ENCODE measurements at places on chromosomes 16 and 17. TPM values are rescaled to one million over a fixed set of nuclear protein-coding genes. Genes with fewer than 3 reads are reported as not detected.
A peak's percentile ranks its signal among the peaks of the same experiment; 100 is the strongest.

DNA sequence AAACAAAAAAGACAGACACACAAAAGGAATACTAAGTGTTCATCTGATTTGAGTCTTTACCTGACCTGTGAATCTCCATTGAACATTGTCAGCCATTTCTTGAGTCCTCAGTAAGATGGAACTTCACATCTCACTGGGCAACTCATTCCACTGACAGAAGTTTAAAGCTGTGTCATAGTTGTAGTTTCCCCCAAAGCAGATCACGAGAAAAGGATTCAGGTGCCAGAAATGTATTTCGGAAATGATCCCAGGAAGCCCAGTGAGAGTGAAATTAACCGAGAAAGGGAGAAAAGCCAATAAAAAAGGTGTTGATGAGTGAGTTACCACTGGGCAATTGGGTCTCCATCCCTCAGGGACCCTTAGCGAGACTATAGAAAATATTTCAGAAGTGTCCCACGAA is 6.5 kb downstream of the CHD9 start:
- H3K4me1 ChIP-seq, result peaks cover 24% of the 10 kb centered on the region
- H3K36me3 ChIP-seq, result no peaks in the 10 kb centered on the region
- peaks cover 1% of the 10 kb centered on the region for H3K27me3 ChIP-seq
- DNase-seq, result no peak
- H3K27ac ChIP-seq, result peak overlapping the region; percentile 38

DNA sequence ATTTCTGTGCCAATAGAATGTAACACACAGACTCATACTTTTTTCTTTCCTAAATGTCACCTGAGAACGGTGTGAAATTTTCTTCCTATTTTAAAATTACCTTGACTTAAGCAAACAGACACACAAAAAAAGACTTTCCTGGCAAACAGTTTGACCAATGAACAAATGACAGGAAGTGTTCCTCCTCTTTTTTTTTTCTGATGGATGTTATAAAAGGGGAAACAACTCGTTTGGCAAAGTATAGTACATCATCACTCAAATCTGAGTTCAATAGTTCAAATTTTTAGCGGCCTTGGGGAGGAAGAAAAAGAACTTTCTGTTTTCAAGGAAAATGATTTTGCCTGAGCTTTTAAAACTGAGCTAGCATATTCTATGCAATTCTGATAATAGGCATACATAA is 19.8 kb downstream of the HS3ST3A1 start:
- H3K4me1 ChIP-seq, result no peaks in the 10 kb centered on the region
- no peaks in the 10 kb centered on the region for H3K27me3 ChIP-seq
- H3K4me3 ChIP-seq, result no peak overlapping the region
- DNase-seq, result no peak
- H3K36me3 ChIP-seq, result no peaks in the 10 kb centered on the region
- no peak overlapping the region for H3K27ac ChIP-seq

KRT16 gene
- total RNA-seq, result not detected

- DNase-seq, result no peak
- peaks cover 2% of the 10 kb centered on the region for H3K27me3 ChIP-seq
- H3K36me3 ChIP-seq, result no peaks in the 10 kb centered on the region
- no peak overlapping the region for H3K4me3 ChIP-seq
These were observed 37.9 kb downstream of the SOX8 start for GRCh38 chr16:1019231-1020090.

- peaks cover 16% of the 10 kb centered on the region for H3K4me1 ChIP-seq
- no peaks in the 10 kb centered on the region for H3K36me3 ChIP-seq
- no peak overlapping the region for H3K4me3 ChIP-seq
- peaks cover 2% of the 10 kb centered on the region for H3K27me3 ChIP-seq
These were observed 192.1 kb upstream of the KIF2B start for GRCh38 chr17:53630638-53631037.

DNA sequence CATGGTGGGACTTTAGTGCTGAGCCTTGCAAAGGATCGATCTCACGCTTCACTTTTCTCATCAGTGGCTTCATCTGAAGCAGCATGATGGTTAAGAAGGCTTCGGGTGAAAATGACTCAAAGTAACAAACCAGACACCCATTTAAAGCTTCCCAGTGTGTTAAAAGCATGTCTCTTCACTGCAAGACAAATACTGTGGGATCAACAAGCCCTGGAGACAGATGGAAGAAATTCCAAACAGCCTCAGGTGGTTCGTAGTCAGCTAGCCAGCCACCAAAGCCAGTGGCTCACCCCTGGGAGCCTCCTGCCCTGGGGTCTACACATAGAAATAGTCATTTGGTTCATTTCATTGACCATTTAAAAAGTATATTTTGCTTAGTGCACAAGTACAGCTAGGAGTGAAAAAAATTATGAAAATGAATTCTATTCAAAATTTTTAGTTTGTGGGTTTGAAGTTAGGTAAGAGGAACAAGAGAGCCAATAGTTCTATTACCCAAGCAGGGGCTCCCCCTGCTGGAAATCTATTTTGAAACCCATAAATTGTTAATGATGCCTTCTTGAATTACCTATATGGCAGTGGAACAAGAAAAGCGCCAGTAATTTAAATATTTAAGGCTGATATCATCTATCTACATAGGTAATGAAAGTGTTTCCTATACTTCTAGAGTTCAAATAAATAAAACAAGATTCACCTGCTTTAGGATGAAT is 51.6 kb downstream of the PMP22 start:
- peak; percentile 40 for DNase-seq
- no peaks in the 10 kb centered on the region for H3K36me3 ChIP-seq
- H3K4me1 ChIP-seq, result no peaks in the 10 kb centered on the region
- H3K27ac ChIP-seq, result no peak overlapping the region
- no peak overlapping the region for H3K4me3 ChIP-seq

- H3K4me3 ChIP-seq, result no peak overlapping the region
- no peaks in the 10 kb centered on the region for H3K4me1 ChIP-seq
- peaks cover 3% of the 10 kb centered on the region for H3K36me3 ChIP-seq
- no peak for DNase-seq
These were observed 47.1 kb downstream of the VMP1 start for GRCh38 chr17:59754552-59754951.

DNA sequence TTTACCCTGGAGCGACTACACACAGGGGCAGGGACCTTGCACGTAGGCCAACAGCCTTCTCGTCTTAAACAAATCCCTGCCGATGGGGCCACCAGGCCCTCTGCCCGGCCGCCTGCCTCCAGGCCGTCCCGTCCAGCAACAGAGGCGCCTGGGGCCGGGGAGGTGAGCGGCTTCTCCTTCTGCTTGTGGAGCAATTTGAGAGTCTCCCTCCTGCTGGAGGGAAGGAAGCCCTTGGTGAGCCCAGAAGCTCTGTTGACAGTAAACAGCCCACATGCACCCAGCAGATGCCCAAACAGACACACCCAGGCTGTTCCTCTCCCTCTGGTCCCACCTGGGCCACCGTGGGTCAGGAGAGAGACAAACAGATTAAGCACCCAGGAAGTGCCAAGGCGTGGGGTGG is 8.1 kb downstream of the SLC43A2 start:
- DNase-seq, result no peak
- H3K4me3 ChIP-seq, result no peak overlapping the region
- H3K27me3 ChIP-seq, result peaks cover 11% of the 10 kb centered on the region
- peaks cover 7% of the 10 kb centered on the region for H3K36me3 ChIP-seq

MT2A gene
- 2.4 TPM for total RNA-seq

DNA sequence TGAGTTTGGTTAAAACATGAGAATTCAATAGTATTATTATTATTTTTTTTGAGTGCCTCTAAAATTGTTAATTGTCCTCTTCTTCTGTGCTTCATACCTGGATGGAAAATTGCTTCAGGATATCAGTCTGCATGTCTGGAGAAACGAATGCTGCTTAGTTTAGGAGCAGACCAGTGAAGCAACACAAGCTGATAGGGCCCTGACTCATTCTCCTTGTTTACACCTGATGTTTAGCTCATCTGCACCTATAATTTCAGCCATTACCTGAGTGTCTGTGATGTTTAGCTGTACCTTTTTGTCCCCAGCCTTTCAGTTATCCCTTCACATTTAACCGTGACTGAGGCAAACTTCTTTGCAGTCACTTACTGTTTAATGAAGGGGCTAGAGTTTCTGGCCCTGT is 14.8 kb downstream of the SNTB2 start:
- H3K4me3 ChIP-seq, result no peak overlapping the region
- peaks cover 4% of the 10 kb centered on the region for H3K27me3 ChIP-seq
- no peaks in the 10 kb centered on the region for H3K36me3 ChIP-seq
- DNase-seq, result no peak
- peak overlapping the region; percentile 9 for H3K27ac ChIP-seq

DNA sequence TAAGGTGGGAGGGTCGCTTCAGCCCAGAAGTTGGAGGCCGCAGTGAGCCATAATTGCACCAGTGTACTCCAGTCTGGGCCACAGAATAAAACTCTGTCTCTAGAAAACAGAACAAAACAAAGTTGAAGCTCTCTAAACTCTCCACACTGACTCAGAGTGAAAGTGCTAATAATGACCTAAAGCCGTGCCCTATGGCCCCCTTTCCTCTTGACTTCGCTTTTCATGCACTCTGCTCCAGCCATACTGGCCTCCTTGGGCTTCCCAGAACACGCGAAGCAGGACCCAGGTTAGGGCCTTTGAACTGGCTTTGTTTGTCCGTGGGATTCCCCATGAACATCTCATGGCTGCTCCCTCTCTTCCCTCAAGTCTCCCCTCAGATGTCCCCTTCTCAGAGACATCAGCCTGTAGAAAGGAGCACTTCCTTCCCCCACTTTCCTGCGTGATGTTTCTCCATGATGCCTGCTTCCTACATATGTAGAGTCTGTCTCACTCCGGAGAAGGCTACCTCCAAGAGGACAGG is 18.6 kb upstream of the SPN start:
- DNase-seq, result no peak
- peaks cover 2% of the 10 kb centered on the region for H3K27me3 ChIP-seq
- no peaks in the 10 kb centered on the region for H3K4me1 ChIP-seq
- no peak overlapping the region for H3K27ac ChIP-seq

WSCD1 gene
- 43.9 TPM for total RNA-seq

DNA sequence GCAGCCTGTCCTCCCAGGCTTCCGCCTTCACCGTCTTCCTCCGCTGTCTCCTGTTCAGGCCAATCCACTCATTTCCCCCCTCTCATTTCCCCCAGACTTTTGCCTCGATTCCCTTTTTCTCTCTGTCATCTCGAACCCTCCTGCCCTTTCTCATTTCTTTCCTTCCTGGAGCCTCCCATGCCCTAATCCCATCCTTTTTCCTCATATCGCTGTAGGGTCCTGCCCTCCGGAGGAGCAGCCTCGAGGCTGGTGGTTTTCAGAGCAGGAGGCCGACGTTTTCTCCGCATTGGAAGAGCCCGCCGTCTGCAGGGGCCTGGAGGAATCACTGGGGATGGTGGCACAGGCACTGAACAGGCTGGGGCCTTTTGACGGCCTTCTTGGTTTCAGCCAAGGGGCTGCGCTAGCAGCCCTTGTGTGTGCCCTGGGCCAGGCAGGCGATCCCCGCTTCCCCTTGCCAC is 597 bp downstream of the OVCA2 start:
- peaks cover 22% of the 10 kb centered on the region for H3K36me3 ChIP-seq
- DNase-seq, result peak; percentile 40
- H3K27me3 ChIP-seq, result peaks cover 11% of the 10 kb centered on the region

KRT13 gene
- not detected for total RNA-seq

- no peaks in the 10 kb centered on the region for H3K36me3 ChIP-seq
- no peak overlapping the region for H3K4me3 ChIP-seq
- H3K27me3 ChIP-seq, result peaks cover 5% of the 10 kb centered on the region
These were observed 193.8 kb downstream of the SNX29 start for GRCh38 chr16:12170103-12171040.

ADPRM gene
- total RNA-seq, result 5.2 TPM

OGFOD1 gene
- total RNA-seq, result 24.8 TPM

- H3K36me3 ChIP-seq, result peaks cover 8% of the 10 kb centered on the region
- peak overlapping the region; percentile 54 for H3K27ac ChIP-seq
- H3K4me3 ChIP-seq, result peak overlapping the region; percentile 53
- peaks cover 29% of the 10 kb centered on the region for H3K27me3 ChIP-seq
- peaks cover 41% of the 10 kb centered on the region for H3K4me1 ChIP-seq
These were observed 6.4 kb downstream of the CYB561 start for GRCh38 chr17:63439687-63440086.

DNA sequence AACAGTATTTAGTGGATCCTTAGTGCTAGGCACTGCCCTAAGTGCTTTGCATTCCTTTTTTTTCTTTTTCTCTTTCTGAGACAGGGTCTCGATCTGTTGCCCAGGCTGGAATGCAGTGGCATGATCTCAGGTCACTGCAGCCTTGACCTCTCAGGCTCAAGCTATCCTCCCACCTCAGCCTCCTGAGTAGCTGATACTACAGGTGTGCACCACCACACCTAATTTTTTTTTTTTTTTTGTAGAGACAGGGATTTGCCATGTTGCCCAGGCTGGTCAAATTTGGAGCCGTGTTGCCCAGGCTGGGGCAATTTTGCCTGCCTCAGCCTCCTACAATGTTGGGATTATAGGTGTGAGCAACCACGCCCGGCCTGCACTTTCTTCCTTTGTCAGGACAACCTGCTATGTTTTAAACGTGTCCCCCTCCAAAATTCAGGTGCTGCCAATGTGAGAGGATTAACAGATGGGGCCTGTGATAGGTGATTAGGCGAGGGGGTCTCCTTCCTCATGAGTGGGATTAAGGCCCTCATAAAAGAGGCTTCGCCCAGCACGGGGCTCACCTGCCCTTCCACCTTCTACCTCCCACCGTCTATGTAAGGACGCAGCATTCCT is 5.4 kb downstream of the NQO1 start:
- H3K4me3 ChIP-seq, result no peak overlapping the region
- peaks cover 8% of the 10 kb centered on the region for H3K27me3 ChIP-seq
- peaks cover 10% of the 10 kb centered on the region for H3K4me1 ChIP-seq
- H3K36me3 ChIP-seq, result peaks cover 8% of the 10 kb centered on the region
- DNase-seq, result no peak
- H3K27ac ChIP-seq, result no peak overlapping the region

- H3K4me3 ChIP-seq, result no peak overlapping the region
- H3K27me3 ChIP-seq, result no peaks in the 10 kb centered on the region
- no peak for DNase-seq
- no peak overlapping the region for H3K27ac ChIP-seq
- H3K36me3 ChIP-seq, result no peaks in the 10 kb centered on the region
- no peaks in the 10 kb centered on the region for H3K4me1 ChIP-seq
These were observed 414.6 kb upstream of the GOT2 start for GRCh38 chr16:59148769-59149155.

CPHXL2 gene
- not detected for total RNA-seq

TP53TG3F gene
- not detected for total RNA-seq

DNA sequence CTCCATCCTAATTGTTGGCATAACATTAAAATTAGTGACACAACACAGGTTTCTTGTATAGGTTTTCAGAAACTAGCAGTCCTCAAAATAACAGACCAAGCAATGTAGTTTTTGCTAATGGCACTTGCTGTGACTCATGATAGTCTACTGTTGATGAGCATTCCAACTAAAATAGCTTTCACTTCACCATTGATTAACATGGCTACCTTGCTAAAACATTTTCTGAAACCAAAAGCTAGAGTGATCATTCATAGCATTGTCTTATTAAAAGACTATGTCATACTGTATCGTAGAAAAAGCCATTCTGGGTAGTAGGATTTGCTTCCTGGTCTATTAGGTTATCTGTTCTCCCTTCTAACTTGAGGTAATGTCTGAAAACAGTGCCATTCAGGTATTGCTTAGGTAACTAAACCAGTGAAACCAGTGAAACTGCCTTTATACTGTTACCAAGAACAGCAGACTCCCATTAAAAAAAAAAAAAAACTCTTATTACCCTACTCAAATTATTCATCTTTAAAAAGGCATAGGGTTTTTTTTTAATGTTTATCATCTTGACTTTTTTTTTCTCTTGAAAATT is 2.5 kb upstream of the CLTC start:
- peaks cover 7% of the 10 kb centered on the region for H3K36me3 ChIP-seq

Measured in endothelial cell (in vitro differentiated cells).